ENCODE measurements at places on chromosomes 1 and 21.
A peak's percentile ranks its signal among the peaks of the same experiment; 100 is the strongest.

DNA sequence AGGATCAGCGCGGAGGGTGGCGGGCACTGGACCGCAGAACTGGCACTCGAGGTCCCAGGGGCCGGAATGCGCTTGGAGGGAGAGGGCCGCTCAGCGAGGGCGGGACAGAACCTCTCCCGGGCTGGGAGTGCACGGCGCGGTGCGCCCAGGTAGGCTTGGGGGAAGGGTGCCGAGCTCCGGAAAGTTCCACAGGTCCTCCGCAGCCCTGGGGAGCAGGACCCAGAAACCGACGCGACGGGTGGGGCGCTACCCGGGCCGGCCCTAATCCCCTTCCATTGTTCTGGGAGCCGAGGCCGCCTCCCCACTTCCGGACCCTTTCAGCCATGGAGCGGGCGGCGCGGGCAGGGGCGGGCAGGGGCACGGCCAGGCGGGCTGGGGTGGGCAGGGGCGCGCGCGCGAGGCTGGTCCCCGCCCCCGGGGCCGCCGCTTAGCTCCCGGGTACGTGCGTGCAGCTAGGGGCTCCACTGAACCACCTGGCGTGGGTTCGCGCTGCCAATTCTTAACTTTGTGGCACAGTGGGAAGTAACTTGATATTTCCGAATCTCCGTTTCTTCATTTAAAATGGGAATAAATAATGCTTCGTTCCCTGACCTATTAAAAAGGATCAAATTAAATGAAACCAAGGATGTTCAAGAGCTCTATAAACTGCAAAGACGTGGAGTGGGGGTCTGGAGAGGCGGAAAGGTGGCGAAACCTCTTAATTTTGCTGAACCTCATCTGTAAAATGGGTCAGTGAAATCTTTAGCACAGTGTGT is 20.7 kb downstream of the LGR6 start:
- H3K4me3 ChIP-seq = peak overlapping the region; percentile 37
- DNase-seq = no peak
- H3K27ac ChIP-seq = no peak overlapping the region
- no peaks in the 10 kb centered on the region for H3K27me3 ChIP-seq
- no peaks in the 10 kb centered on the region for H3K36me3 ChIP-seq

GRCh38 chr1:153801786-153802697 is 26.8 kb downstream of the SLC27A3 start:
- no peaks in the 10 kb centered on the region for H3K4me1 ChIP-seq
- DNase-seq = no peak
- no peak overlapping the region for H3K27ac ChIP-seq
- no peaks in the 10 kb centered on the region for H3K27me3 ChIP-seq
- peaks cover 2% of the 10 kb centered on the region for H3K36me3 ChIP-seq

GRCh38 chr1:119766374-119766794 is 2.3 kb downstream of the HMGCS2 start:
- no peaks in the 10 kb centered on the region for H3K27me3 ChIP-seq
- H3K36me3 ChIP-seq = no peaks in the 10 kb centered on the region
- no peak overlapping the region for H3K27ac ChIP-seq
- no peak for DNase-seq
- H3K4me1 ChIP-seq = peaks cover 9% of the 10 kb centered on the region
- H3K4me3 ChIP-seq = no peak overlapping the region

DNA sequence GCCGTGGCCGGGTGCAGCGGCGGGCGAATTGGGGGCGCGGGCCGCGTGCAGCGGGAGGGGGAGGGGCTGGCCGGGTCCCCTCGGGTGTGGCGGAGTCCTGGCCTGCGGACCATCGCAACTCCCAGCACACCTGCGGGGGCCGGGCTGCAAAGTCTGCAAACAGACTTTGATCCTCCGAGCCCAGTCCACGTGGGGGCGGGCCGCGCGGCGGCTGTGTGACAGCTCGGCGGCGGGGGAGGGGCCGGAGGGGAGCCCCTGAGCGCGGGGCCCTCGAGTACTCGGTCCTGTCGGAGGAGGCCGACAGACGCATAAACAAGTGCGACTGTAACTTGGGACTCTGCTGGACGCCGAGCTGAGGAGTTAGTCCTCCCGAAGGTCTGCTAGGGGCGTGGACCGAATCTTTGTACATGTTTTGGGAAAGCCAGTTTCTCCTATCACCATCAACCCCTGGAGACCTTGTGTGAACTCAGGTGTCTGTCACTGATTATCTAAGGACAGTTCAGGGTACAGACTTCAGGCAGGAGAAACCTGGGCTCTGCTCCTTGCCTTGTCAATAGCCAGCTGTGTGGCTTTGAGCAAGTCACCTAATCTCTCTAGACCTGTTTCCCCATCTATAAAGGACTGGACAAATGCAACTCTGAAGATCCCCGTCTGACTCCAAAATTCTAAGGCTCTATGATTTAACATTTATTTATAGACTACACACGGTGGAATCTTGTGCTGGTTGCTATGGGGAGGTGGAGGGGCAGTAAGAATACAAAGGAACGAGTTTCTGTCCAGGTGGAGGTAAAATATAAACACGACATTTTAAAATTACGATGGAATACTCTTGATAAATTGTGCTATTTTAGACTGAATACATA is 710 bp upstream of the SLC30A1 start:
- H3K27me3 ChIP-seq = no peaks in the 10 kb centered on the region
- H3K4me3 ChIP-seq = peak overlapping the region; percentile 59
- peak overlapping the region; percentile 84 for H3K27ac ChIP-seq
- no peaks in the 10 kb centered on the region for H3K36me3 ChIP-seq
- DNase-seq = peak; percentile 92

DNA sequence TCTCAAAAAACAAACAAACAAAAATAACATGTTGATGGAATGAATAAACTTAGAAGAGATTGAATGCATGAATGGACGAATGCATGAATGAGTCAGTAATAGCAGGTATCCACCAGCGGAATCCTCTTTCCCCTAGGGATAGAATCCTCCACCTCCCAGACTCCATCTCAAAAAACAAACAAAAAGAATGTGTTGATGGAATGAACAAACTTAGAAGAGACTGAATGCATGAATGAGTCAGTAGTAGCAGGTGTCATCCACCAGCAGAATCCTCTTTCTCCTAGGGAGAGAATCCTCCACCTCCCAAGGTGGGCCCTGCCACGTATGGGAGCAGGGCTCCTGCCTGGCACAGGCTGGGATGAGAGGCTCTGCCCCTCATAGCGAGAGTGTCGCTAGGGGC is 26.8 kb upstream of the RNF19B start:
- H3K4me1 ChIP-seq = peaks cover 37% of the 10 kb centered on the region
- DNase-seq = no peak
- H3K27ac ChIP-seq = peak overlapping the region; percentile 51

DNA sequence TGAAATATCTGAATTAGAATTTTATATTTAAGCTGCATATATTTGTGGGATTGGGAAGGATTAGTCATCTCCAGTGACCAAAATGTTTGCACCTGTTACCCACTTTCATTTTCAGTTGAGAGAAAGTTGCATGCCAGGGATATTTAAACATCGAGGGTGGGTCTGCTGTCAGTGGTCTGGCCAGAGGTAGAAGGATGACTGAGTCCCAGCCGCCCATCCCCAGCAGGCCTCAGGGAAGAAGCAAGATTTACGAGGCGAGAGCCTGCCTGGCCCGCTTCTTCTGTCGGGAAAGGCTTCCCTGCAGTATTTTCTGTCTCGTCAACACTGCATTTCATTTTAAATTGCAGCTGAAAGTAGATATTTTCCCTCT is 1.4 kb upstream of the MAN1C1 start:
- H3K4me3 ChIP-seq = no peak overlapping the region
- no peaks in the 10 kb centered on the region for H3K27me3 ChIP-seq
- H3K36me3 ChIP-seq = no peaks in the 10 kb centered on the region

GRCh38 chr21:31750843-31751242 is 18.9 kb upstream of the SCAF4 start:
- no peaks in the 10 kb centered on the region for H3K36me3 ChIP-seq
- no peak for DNase-seq
- no peaks in the 10 kb centered on the region for H3K27me3 ChIP-seq
- H3K4me1 ChIP-seq = no peaks in the 10 kb centered on the region

DNA sequence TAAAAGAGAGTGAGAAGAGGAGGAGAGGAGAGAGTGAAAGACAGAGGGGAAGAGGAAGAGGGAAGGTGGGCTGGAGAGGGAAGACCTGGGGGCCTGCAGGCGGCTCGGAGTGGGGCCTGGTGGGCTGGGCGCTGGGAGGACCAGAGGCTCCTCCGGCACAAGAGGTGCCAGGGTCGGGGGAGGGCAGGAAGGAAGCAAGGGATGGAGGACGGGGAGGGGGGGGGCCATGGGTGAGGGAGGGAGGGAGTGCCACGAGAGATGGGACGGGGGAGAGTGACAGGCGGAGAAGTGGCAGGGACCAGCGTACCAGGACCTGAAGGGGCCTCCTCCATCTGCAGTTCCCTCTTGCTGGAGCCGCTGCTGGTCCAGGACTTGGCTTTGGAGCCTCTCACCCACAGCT is 87.7 kb downstream of the CASZ1 start:
- DNase-seq = no peak
- H3K27me3 ChIP-seq = no peaks in the 10 kb centered on the region
- no peaks in the 10 kb centered on the region for H3K36me3 ChIP-seq
- H3K4me1 ChIP-seq = no peaks in the 10 kb centered on the region
- H3K27ac ChIP-seq = no peak overlapping the region
- H3K4me3 ChIP-seq = no peak overlapping the region

DNA sequence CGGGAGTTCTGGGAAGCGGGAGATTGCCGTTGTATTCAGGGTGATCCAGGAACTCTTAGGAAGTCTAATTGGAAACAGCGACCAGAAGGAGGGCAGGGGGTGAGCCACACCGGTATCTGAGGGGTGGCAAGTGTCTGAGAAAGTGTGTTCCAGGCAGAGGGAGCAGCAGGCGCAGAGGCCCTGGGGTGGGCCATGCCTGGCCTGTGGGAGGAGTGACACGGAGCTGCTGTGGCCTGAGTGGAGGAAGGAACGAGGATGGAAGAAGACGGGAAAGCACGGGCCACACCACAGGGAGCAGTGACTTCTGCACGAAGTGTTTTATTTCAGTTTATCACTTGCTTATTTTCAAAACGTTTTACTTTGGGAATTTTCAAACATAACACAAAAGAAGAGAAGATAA is 11.3 kb downstream of the PER3 start:
- no peak for DNase-seq
- H3K4me3 ChIP-seq = no peak overlapping the region
- no peak overlapping the region for H3K27ac ChIP-seq
- no peaks in the 10 kb centered on the region for H3K27me3 ChIP-seq
- peaks cover 68% of the 10 kb centered on the region for H3K36me3 ChIP-seq

DNA sequence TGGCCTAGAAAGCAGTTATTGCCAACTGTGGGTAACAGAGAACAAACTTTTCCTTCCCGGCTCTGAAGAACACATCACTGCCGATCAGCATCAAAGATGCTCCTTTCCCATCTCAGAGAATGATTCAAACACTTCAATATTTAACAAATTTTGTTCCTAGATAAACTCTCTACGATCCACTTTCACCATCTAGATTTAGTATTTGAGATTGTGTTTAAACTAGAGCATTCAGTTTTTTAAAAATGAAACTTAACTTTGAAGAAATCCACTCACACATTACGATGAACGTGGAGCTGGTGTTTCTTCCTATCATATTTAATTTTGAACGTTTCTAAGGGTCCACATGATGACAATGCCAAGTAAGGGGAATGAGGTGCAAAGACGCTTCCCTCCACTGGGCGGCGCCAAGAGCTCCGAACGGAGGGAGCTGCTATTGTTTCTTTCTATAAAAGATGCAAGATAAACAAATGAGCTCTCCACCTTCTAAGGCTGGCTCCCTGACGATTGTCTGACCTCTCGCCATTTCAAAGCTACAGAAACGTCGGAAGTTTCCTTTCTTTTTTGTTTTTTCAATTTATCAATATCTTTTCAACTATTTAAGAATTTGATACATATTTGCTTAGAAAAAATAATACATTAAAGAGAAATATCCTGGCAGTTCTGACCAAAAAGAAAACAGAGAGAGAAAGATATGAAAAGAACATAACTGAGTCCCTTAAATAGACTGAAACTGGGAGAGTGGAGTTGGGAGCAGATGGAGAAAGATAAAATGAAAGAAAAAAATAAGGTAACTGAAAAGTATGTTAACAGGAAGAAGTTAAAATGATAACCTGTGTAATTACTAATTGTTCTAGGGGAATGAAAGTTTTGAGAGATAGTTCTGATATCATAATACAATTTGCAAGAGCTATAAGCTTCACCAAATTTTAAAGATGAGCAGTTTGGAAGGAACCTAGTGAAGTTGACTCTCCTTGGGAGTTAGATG is 4.4 kb upstream of the BARHL2 start:
- no peaks in the 10 kb centered on the region for H3K36me3 ChIP-seq
- H3K4me3 ChIP-seq = no peak overlapping the region
- peaks cover 43% of the 10 kb centered on the region for H3K4me1 ChIP-seq
- H3K27ac ChIP-seq = no peak overlapping the region
- DNase-seq = no peak

DNA sequence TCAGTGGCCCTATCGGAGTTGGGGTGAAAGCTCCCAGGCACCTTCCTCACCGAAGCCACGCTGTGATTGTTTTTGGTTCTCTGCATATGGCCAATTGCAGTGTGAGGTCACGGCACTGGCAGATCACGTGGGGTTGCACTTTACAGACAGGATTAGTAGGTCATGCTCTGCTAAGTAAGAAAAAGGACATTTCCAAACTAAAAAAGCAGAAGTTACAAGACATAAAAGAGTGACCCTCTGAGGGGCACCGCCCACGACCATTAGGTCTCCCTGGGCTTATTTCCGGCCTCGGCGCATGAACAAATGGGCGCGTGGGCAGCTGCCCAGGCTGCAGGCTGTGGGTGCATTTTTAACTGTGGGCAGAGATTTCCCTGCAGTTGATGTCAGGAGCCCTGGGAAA is 2.0 kb downstream of the CAPN9 start:
- no peaks in the 10 kb centered on the region for H3K4me1 ChIP-seq
- no peak overlapping the region for H3K27ac ChIP-seq
- no peak for DNase-seq
- H3K36me3 ChIP-seq = no peaks in the 10 kb centered on the region
- no peaks in the 10 kb centered on the region for H3K27me3 ChIP-seq
- H3K4me3 ChIP-seq = no peak overlapping the region

DNA sequence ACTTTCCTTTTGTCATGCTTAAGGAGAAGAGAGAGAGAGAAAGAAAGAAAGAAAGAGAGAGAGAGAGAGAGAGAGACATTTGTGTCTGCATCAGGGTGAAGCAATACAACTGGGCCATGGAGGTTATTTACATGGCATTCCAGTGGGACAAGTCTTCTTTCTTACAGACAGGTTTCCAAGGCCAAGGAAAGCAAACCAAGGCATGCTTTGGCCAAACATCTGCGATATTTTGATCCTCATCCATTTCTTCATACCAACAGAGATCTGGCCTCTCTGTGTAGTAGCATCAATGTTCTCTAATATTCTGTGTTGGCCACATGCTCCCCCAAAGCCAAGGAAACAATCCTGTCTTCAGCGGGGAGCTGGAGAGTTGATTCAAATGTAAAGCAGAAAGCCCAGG is 292.1 kb downstream of the SETD4 start:
- DNase-seq = no peak
- no peaks in the 10 kb centered on the region for H3K27me3 ChIP-seq
- H3K36me3 ChIP-seq = no peaks in the 10 kb centered on the region
- H3K27ac ChIP-seq = no peak overlapping the region
- H3K4me3 ChIP-seq = no peak overlapping the region
- no peaks in the 10 kb centered on the region for H3K4me1 ChIP-seq

GRCh38 chr21:45317398-45318145 is 29.9 kb upstream of the POFUT2 start:
- H3K27me3 ChIP-seq = no peaks in the 10 kb centered on the region
- no peak overlapping the region for H3K4me3 ChIP-seq
- peaks cover 44% of the 10 kb centered on the region for H3K4me1 ChIP-seq
- DNase-seq = no peak
- H3K36me3 ChIP-seq = no peaks in the 10 kb centered on the region
- H3K27ac ChIP-seq = peak overlapping the region; percentile 71

All from vagina (tissue), 2 donors.